ENCODE measurements at places on chromosomes 4 and X.

GRCh38 chr4:91257721-91258120 is 1046.0 kb upstream of the GRID2 start:
- no peaks in the 10 kb centered on the region for H3K27me3 ChIP-seq
- no peak overlapping the region for H3K27ac ChIP-seq
- no peak overlapping the region for H3K4me3 ChIP-seq
- H3K4me1 ChIP-seq = no peaks in the 10 kb centered on the region
- DNase-seq = no peak
- H3K36me3 ChIP-seq = no peaks in the 10 kb centered on the region

GRCh38 chrX:133300591-133300990 is 82.4 kb upstream of the TFDP3 start:
- peaks cover 27% of the 10 kb centered on the region for H3K27me3 ChIP-seq
- no peaks in the 10 kb centered on the region for H3K36me3 ChIP-seq
- DNase-seq = no peak
- H3K27ac ChIP-seq = no peak overlapping the region
- H3K4me1 ChIP-seq = no peaks in the 10 kb centered on the region

DNA sequence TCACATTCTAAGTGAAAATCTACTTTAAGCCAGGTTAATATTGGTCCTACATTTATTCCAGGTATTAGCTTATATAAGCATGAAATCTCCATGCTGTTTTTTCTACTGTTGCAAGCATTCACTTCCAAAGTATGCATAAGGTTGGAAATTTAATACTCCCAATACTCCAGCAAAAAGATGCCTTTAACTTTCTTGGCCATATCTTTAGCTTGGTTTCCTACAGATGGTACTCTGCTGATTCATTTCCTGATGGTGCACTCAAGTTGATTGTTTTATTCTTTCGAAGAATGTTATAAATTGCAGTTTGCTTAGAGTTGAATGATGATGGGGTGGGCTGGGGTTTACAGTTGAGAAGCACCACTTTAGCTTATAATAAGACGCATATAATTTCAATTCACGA is 330.2 kb downstream of the PTTG2 start:
- H3K27me3 ChIP-seq = no peaks in the 10 kb centered on the region
- no peak overlapping the region for H3K4me3 ChIP-seq

GRCh38 chr4:82865592-82865991 is 25.4 kb downstream of the SEC31A start:
- H3K27ac ChIP-seq = no peak overlapping the region
- no peaks in the 10 kb centered on the region for H3K4me1 ChIP-seq
- DNase-seq = peak; percentile 25
- H3K36me3 ChIP-seq = peaks cover 57% of the 10 kb centered on the region
- no peaks in the 10 kb centered on the region for H3K27me3 ChIP-seq

DNA sequence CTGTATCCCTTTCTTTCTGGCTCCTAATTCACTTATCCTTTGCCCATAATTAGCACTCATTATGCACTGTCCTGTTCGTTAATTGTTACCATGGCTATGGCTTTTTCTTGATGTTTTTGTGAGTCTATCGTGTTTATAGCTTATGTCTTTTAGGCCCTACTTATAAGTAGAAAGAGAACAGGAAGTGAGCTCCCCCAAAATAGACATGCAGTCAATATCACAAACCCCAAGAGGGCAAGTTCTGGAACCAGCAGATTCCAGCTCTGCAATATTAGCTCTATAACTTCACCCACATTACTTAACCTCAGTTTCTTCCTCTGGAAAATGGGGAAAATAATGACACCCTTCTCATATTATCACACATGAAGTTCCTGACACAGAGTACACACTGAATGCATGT is 7.4 kb upstream of the HS3ST1 start:
- H3K4me1 ChIP-seq = no peaks in the 10 kb centered on the region
- no peaks in the 10 kb centered on the region for H3K27me3 ChIP-seq
- DNase-seq = no peak
- H3K36me3 ChIP-seq = no peaks in the 10 kb centered on the region
- H3K4me3 ChIP-seq = no peak overlapping the region

GRCh38 chrX:13669246-13669737 is 16.4 kb downstream of the TCEANC start:
- H3K4me3 ChIP-seq = no peak overlapping the region
- H3K36me3 ChIP-seq = no peaks in the 10 kb centered on the region
- H3K27ac ChIP-seq = no peak overlapping the region
- H3K4me1 ChIP-seq = peaks cover 5% of the 10 kb centered on the region

- H3K36me3 ChIP-seq = no peaks in the 10 kb centered on the region
- H3K27me3 ChIP-seq = peaks cover 11% of the 10 kb centered on the region
- no peak for DNase-seq
- no peak overlapping the region for H3K27ac ChIP-seq
- H3K4me3 ChIP-seq = no peak overlapping the region
These were observed 332.0 kb downstream of the NKX6-1 start for GRCh38 chr4:84167093-84167492.

All from lung (tissue), 17 donors.